ENCODE measurements at places on chromosomes 5 and 9.

GRCh38 chr9:120308495-120308894, 271.5 kb downstream of the CDK5RAP2 start:
- no peak for DNase-seq

GRCh38 chr5:104909803-104910202, 1347.2 kb upstream of the NUDT12 start:
- DNase-seq, result no peak

DNA sequence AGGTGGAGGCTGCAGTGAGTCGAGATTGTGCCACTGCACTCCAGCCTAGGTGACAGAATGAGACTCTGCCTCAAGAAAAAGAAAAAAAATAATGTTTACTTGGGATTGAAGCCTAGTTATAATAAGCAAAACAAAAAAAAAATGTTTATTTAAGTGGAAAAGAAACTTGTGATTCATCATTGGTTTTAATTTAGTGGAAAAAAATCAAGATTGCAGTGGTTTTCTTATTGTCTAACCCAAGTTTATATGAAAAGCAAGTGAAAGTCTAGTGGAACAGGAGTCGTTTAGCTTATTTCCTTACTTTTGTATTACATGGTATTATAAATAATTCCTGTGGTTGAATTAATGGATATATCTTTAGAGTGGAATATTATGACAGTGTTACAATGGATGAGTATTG, 8.4 kb downstream of the CNOT8 start:
- no peak for DNase-seq

DNA sequence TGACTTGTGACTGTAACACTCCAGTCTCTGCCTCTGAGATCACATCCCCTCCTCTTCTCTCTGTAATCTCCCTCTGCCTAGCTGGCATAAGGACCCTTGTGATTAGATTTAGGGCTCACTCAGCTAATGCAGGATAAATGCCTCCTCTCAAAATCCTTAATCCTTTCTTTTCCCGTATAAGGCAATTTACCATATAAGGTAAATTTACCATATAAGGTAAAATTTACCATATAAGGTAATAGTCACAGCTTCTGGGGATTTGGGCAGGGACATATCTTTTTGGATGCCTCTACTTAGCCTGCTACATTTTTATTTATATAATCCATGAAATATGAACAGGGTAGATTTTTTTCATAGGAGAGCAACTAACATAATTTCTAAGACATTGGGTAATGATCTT, 318.0 kb upstream of the PUM3 start:
- no peak for DNase-seq

DNA sequence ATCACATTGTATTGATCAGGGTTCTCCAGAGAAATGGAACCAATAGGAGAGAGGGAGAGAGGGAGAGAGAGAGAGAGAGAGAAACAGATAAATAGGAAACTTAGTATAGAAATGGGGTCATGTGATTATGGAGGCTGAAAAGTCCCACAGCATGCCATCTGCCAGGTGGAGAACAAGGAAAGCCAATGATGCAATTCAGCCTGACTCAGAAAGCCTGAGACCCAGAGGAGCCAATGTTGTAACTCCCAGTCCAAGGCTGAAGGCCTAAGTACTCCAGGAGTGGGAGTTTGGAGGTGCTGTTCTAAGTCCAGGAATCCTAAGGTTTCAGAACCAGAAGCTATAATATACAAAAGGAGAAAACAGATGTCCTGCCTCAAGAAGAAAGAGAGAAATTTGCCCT, 48.4 kb upstream of the ISOC1 start:
- no peak for DNase-seq

DNA sequence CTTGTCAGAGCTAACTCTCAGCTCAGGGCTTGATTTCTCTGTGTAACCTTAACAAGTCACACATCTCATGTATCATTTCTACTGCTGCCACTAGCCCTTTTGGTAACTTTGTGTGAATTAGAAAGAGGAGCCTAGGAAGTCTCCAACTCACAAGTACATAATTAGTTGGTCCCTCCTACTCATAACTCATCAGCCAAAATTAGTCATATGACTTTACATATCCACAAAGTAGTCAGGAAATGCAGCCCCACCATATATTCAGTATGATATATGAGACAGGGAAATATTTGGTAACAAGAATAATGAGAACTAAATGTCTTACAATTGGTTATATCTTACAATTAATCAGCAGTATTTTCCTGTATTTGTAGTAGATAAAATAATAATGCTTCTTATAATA, 250.2 kb downstream of the SH3GL2 start:
- DNase-seq, result no peak

- no peak for DNase-seq
Observed at GRCh38 chr9:97993000-97993399, 9.9 kb downstream of the ANP32B start.

DNA sequence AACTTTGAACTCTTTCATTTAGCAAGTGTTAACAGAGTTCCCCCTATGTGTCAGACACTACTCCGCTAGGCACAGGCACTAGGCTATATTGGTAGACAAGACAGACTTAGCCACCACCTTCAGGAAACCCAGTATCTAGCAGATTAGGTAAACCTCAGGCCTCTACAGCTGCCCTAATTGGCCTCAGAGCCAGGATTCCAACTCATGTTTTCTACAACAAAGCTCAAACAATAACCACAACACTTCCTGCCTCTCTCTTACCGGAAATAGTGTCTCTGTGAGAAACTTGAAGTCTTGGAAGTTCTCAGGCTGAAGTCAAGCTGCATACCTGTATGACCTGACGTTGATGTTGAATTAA, 116.6 kb upstream of the SLC44A1 start:
- no peak for DNase-seq

DNA sequence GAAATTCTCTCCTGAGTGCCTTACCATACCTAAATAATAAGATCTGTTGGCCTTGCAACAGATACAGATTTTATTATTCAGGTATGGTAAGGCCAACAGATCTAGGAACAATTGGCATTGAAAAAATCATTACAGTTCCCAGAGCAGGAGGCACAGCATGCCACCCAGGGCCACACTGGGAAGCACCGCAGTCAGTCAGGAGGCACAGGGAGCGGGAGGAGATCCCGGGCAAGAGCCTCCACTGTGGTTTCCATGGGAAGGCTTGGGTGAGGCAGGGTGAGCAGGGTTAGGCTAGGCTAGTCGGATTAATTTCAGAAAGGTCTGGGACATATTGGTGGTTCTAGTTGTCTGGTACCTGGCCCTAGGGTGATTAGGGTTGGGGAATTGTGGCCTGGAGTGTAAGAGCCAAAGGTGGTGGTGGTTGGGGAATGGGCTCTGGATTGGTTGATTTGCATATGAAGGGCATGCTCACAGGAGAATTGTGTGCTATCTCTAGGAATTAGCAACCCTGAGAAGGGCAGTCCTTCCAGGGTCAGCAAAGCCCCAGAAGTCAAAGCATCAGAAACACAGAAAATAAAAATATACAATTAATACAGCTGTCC, 111.4 kb downstream of the PDE8B start:
- no peak for DNase-seq

DNA sequence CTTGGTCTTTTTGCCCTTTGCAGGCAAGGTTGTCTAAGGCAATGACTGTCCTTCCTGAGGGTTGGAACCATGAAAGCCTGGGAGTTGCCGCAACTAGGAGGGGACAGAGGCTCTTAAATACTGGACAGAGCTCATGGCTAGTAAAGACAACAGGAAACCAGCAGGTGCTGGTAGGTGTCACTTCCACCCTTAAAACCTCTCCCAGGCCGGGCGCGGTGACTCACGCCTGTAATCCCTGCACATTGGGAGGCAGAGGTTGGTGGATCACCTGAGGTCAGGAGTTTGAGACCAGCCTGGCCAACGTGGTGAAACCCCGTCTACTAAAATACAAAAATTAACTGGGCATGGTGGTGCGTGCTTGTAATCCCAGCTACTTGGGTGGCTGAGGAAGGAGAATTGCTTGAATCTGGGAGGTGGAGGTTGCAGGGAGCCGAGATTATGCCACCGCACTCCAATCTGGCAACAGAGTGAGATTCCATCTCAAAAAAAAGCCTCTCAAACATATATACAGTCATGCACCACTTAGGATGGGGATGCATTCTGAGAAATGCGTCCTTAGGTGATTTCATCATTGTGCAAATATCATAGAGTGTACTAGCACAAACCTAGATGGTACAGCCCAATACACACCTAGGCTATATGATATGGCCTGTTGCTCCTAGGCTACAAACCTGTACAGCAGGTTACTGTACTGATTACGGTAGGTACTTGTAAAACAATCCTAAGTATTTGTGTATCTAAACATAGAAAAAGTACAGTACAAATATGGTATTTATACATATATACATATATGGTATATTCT, 102.7 kb downstream of the HSPA4 start:
- no peak for DNase-seq

DNA sequence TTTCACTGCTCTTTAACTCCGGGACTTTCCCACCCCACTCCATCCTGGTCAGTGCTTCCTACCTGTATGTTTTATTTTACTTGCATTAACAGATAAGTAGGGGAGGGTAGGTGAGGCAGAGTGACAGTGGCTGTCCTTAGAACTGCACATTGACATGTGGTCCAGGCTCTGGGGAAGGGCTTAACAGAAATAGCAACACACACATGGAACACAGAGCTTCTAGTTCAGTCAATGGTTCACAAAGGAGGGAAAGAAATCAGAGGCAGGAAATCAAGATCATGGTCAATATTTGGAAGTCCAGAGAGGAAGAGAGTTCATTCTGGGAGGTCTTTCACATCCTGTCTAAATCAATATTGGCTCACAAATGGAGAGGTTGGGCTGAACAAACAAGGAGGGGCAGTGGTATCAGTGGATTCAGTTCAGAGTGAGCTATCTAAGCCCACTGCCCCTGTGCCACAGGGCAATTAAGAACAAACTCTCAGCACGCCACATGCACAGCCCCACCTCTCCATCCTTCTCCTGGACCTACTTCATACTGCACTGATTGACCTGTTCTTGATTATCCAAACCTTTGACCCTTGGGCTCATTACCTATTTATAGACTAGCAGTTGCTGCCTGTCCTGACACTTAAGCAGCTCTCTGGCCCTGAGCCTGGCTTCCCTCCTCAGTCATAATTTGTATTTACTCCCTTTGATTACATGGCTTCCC, 6.2 kb upstream of the VPS13A start:
- DNase-seq, result no peak

- DNase-seq, result no peak
Observed at GRCh38 chr9:121771418-121771817, 120.0 kb downstream of the DAB2IP start.

DNA sequence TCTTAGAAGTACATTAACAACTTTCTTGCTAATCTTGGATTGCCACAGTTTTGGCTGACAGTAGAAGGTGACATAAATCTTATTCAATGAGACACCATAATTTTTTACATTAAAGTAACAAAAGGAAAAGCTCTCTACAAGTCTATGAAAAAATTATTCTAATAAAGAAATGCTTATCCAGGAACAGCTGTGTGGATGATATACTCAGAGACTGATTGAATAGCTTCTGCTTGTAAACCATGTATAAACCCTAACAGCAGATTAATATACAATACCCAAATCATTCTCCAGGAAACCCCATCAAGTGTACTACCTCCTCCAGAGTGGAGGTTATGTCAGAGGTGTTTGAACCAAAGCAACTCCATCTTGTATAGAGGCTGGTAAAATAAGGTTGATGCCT, 581.4 kb upstream of the PTGER4 start:
- no peak for DNase-seq

GRCh38 chr9:130682421-130683121, 11.0 kb upstream of the EXOSC2 start:
- peak; percentile 47 for DNase-seq

DNA sequence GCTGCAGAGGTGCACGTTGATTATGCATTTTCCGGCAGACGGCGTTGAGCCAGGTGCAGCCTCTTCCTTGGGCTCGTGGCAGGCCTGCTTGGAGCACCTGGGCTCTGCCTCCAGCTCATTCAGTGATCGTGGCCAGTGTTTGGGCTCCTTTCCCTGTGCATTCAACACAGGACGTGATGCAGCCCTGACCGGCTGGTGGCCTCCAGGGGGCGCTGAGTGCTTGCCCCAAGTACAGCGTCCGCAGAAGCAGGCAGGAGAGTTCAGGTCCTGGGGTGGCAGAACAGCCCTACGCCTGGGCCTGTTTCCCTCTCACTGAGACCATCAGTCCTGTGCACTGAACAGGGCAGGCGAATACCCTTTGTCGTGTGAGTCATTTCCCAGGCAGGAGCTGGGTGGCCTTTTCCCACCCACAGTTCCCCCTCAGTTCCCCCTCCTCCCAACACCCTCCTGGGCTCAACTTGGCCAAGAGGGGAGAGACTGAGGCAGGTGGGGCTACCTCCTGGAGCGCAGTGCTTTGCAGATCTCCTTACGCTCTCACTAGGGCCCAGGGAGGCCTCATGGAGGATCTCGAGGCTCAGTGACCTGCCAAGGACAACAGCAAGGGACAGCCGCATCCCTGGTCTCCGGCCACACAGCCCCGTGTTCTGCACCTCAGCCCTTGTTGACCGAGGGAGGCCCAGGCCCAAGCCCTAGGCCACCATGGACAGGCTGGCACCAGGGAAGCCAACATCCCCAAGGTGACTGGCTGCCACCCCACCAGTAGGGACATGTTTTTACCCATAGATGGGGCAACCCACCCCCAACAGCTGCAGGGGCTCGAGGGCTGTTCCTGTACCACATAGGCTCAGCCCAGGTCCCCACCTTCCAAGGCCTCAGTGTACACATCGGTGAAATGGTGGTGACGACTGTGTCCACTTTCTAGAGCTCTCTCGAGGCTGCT, 52.9 kb downstream of the LRSAM1 start:
- peak; percentile 34 for DNase-seq

DNA sequence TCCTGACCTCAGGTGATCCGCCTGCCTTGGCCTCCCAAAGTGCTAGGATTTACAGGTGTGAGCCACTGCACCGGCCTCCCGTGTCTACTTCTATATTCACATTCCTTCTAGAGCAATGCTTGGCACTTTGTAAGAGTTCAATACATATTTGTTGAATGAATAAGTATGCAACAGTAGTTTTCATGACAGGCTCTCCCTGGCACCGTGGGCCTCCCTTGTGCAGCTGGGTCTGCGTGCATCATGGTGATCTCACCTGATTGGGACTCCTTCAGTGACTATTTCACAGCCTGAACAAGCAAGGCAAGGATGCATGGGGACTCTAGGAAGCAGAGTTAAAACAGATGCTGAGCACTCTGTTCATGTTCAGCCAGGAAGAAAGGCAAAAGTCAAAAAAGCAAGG, 6.8 kb upstream of the ZBTB34 start:
- DNase-seq, result no peak

DNA sequence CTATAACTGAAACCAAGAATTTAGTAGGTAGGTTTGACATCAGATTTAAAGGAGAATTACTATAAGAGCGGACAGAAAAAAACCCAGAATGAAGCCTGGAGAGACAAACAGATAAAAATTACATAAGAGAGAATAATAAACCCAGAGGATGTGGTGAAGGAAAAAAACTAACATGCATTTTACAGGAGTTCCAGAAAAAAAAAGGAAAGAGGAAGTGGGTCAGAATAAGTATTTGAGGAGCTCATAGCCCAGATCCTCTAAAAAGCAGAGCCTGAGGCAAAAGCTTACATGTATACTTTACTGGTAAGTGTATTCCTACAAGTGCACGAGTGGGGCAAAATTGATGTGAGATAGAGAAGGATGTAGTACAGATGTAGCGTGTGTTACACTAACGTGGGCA, 43.1 kb upstream of the NAA35 start:
- no peak for DNase-seq

All from nucleus accumbens (tissue), 56 donors.